DMS53 (cell line): ENCODE measurements at places on chromosomes 7 and 10.

GRCh38 chr10:52387744-52388143 is 73.7 kb downstream of the DKK1 start:
- DNase-seq = peak; percentile 72

DNA sequence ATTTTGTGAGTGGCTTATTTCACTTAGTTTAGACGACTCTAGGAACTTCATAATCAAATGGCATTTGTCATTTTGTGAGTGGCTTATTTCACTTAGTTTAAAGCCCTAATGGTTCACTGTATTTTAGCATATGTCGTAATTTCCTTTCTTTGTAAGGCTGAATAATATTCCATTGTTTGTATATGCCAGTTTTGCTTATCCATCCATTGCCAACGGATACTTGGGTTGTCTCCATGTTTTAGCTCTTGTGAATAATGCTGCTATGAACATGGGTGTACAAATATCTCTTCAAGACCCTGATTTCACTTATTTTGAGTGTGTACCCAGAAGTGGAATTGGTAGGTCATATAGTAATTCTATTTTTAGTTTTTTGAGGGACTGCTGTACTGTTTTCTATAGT is 31.8 kb downstream of the DOCK1 start:
- DNase-seq = no peak

- DNase-seq = no peak
Measured at GRCh38 chr10:96505150-96506136, 8.3 kb downstream of the TLL2 start.

GRCh38 chr7:53113424-53113823 is 78.0 kb downstream of the POM121L12 start:
- no peak for DNase-seq

DNA sequence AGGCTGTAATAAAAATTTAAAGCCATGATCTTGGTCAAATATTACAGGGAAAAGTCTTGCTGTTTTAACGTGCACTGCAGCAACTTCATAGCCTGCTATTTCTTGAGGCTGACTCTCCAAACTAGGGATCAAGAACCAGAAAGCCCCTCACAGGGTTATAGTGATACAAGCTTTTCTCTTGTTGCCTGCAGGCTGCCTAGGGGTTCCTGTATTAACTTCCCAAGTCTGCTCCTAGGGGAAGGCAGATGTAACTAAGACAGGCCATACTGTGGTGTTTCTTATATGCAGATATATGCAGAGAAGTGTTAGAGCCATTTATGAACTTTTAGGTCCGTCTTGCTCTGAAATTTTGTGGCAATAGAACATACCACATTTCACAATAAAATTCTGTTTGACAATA is 175.7 kb downstream of the FOXP2 start:
- no peak for DNase-seq

DNA sequence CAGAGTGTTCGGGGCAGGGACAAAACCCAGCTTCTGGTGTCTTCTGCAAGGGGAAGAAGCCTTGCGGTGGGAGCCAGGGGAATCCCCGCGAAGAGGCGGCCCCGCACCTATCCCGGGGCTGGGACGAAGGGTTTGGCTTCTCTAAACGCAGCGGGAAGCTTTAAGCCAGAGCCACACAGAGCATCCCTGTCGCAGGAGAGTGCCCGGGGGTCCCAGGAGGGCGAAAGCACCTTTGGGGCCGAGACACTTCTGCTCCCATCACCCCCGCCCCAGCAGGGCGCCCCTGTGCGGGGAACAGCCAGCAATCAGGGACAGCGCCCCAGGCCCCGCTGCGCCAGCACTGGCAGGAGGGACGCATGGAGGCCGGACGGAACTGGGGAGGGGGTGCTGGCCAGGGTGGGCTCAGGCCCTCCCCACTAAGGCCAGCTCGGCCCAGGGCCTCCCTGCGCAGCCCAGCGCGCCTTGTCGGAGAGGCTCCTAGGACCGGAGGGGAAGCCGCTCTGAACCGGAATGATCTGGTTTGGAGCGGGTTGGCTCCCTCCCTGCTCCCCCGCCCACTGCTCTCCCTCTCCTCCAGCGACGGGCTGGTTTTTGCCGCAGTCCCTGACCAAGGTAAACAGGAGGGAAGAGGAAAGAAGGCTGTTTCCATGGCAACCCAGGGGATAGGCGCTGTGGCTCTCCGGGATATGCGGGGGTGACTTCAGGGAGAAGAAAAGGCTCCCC is 63.9 kb downstream of the TMEM209 start:
- peak; percentile 99 for DNase-seq

- DNase-seq = peak; percentile 61
Measured at GRCh38 chr7:113664867-113665266, 253.9 kb downstream of the PPP1R3A start.

DNA sequence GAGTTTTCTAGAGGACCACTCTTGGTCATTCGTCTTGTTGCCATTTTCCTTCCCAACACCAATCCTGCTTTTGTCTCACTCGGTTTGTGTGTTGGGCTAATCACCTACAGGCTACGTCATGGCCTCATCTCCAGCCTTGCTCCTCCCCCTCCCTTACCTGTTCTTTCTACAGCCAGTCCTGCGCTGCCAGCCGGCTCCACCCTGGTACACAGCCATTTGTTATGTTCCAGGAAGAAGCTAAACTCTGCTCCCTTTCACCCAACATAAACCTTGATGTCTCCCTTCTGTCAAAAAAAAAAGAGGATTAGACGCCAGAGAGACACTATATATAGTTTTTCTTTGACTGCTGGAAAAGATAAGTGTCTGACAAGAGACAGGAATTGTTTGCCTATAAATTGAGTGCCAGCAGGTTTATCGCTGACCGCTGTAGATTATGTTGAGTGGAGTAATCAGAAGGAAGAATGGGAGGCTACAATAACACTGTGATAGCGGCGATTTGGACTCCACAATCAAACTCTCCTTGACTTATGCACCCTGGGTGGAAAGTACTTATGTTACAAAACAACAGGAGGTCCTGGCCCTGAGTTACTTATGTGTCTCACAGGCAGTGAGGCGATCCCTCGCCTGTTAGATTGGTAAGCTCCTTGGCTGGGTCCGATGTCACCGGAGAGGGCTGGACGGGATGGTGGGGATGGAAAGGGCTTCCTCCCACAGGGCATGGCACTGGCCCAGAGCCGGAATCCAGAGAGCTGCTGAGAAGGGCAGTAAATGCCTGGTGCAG is 171.3 kb upstream of the BMPER start:
- peak; percentile 80 for DNase-seq

GRCh38 chr10:26573674-26574073 is 123.8 kb upstream of the PDSS1 start:
- no peak for DNase-seq

- DNase-seq = peak; percentile 58
Measured at GRCh38 chr10:67790534-67791408, 47.2 kb downstream of the DNAJC12 start.

- DNase-seq = peak; percentile 83
Measured at GRCh38 chr7:40133561-40134427, 628 bp downstream of the MPLKIP start.

DNA sequence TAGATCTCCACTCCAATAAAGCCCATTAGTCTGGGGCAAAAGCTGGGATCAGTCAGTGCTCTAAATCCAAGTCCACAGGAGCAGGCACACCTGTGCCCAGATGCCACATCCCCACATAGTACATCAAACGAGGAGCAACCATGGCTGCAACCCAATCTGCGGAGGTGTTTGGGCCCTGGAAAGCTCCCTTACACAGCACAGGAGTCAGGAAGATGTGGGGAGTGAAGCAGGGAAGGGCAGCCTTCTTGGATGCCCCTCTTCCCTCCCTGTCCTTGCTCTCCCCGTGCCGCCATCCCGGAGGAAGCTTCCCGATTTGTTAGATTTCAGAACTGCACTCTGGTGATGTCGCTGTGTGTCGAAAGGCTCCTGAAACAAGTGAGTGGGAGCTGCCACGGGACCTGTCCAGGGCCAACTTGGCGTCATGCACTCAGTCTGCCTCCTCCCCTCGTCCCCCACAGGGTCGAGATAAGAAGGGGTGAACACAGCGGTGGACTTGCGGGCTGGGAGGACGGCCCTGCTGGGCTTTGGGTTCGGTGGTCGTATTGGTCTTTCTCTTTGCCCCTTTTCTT is 230.6 kb upstream of the GRB10 start:
- DNase-seq = no peak

- DNase-seq = no peak
Measured at GRCh38 chr10:47370015-47370767, 13.9 kb downstream of the ZNF488 start.

- DNase-seq = no peak
Measured at GRCh38 chr10:67926951-67927350, 42.5 kb downstream of the SIRT1 start.

DNA sequence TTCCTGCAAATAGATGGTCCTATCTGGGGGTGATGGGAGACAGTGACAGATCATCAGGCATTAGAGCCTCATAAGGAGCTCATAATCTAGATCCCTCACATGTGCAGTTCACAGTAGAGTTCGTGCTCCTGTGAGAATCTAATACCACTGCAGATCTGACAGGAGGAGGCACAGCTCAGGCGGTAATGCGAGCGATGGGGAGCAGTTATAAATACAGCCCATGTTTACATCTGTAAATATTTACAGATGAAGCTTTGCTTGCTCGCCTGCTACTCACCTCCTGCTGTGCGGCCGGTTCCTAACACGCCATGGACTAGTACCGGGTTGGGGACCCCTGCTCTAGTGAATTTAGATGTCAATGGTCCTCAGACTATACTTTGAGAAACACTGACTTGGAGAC is 17.0 kb upstream of the CDCA7L start:
- peak; percentile 94 for DNase-seq

DNA sequence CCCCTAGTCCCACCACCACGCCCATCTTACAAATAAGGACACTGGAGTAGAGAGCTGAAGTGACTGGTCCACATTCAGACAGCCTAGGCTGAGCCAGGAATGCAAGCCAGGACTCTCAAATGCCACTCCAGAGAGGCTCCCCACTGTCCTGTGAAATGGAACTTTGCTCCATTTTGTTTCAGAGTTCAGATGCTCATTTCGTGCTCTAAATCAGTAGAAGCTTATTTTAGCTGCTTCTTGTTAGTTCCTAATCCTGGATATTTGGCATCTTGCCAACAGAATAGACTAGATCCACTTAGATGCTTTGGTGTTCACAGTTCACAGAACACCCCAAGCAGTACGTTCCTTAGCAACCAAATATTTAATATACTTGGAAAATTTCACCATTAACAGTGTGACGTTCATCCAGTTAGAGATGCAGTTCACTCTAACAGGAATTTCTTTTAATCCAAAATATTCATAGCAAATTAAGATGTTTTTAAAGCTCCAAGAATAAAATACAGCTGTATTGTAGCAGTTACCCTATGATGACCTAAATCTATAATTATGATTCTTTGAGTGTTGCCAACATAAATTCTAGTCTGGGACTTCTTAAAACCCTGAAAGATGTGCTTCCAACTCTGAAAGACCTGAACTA is 7.3 kb downstream of the MMP21 start:
- DNase-seq = peak; percentile 54

- DNase-seq = no peak
Measured at GRCh38 chr7:15209429-15209828, 306.9 kb upstream of the DGKB start.

DNA sequence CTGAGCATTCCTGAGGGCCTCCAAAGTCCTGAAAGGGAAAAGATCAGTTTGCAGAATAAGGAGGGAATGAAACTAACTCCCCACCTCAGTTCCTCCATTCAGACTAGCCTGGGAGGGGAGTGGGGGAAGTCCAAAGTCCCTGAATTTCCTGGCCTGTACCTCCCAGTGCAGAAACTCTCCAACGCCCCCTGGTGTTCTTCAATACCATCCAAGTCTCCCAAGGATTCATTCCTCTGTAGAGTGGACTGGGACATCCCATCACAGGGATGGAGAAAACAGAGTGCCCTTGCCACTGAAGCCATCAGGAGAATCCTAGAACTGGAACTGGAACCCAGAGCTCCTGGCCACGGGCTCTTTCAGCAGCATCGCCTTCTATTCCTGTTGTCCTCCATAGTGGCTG is 1.6 kb upstream of the COL13A1 start:
- DNase-seq = peak; percentile 80

GRCh38 chr10:13946209-13946460 is 359.4 kb downstream of the PRPF18 start:
- no peak for DNase-seq

- DNase-seq = no peak
Measured at GRCh38 chr7:74505471-74506324, 52.0 kb downstream of the GTF2IRD1 start.

- DNase-seq = no peak
Measured at GRCh38 chr7:70583965-70584883, 547.7 kb upstream of the GALNT17 start.

GRCh38 chr7:24504040-24504439 is 69.2 kb upstream of the PALS2 start:
- no peak for DNase-seq

DNA sequence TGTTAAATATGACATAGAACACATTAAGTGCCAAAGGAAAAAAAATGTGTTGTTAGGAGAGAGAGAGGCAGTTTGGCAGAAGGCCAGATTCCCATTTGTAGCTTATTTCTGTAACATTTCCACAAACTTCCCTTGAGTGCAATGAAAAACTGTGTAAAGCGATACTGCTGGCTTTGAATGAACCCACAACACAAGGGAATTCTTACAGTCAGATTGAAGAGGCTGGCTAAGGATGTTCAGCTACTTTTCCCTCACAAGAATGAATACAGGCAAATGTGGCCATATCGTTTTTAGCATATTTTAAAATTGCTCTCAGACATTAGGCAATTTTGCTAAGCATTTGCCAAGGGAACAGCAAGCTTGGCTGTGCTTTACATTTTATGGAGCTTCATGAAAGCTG is 614.1 kb upstream of the FZD8 start:
- no peak for DNase-seq

DNA sequence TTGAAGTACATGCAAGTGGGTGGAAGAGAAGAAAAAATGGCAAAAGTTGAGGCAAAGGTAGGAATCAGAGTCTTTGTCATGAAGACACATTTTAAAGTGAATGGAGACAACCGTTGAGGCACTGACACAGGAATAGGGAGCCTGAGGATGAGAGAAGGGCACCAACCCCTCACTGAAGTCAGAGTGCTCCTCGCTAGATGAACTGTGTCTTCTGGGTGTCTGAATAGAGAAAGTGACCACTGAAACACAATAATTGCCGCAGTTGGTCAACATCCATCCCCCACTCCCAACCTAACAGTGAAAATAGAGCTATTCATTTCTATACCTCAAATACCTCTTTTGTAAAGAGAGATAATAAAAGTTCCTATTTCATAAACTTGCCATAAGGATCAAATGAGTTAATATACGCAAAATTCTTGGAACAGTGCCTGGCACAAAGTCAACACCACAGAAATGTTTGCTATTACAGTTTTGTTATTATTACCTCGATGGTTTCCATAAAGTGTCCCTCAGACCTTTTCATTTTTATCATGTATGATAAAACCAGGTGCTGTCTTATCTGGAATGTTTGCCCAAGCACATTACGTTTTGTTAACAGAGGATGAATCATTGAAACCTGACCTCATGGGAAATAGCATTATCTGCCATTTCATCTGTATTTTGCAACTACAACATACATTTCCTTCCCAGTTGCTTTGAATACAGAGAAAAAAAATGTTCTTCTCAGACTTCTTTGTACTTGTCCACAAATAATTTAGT is 61.8 kb upstream of the SP4 start:
- peak; percentile 99 for DNase-seq

- peak; percentile 31 for DNase-seq
Measured at GRCh38 chr10:5543623-5544022, 18.9 kb downstream of the CALML3 start.
